NCI-H1105 (cell line): ENCODE measurements at places on chromosomes 6 and 20.

DNA sequence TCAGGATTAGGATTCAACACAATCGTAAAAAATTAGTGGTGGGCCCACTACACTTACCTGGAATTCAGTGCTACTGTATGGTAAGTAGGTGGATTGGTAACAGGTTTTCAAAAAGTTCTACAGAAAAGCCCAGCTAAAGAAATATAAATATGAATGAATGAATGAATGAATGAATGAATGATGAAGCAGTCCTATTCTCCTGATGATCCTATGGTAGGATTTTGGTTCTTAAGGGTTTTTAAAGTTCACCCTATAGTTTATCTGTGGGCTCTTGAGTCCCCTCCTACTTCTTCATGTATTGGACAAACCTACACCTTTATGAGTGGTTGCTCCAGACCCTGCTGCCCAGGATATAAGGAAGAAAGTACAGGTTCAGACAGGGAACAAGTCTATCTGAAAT, 89.5 kb upstream of the HEY2 start:
- no peak for DNase-seq

DNA sequence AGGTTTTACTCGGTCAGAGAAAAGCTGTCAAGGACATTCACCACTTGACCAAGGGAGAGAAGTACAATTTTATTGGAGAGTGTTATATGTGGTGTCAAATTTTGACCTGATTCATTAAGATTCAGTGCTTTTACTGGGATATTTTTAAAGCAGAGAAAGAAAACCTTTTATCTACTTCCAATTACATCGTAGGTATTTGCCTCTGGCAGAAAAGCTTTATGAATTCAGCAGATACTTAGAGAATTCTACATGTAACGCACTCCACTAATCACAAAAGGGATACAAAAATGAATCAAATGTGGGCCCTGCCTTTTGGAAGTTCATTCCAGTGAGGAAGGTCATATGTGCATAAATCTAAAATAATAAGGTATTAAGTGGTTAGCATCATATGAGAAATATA, 133.7 kb downstream of the STXBP5 start:
- DNase-seq: no peak

GRCh38 chr6:169950558-169950957, 199.1 kb downstream of the ERMARD start:
- DNase-seq: peak; percentile 58

DNA sequence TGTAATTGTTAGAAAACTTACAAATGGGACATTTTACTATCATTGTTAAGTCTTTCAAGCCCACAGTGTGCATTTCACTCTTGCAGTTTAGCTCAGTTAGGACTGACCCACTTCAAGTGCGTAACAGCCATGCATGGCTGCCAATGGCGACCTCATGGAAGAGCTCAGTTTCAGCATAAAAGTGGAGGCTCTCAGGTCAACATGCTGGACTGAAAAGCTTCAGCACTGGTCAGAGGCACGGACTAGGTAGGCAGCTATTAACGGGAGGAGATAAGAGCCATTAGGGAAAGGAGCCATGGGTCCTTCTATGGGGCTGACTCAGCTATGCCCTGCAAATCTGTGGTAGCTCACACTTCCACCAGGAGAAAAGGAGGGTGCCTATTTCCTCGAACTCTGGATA, 101.8 kb downstream of the TTLL2 start:
- DNase-seq: no peak

GRCh38 chr6:72631480-72631879, 9.6 kb downstream of the KCNQ5 start:
- no peak for DNase-seq

DNA sequence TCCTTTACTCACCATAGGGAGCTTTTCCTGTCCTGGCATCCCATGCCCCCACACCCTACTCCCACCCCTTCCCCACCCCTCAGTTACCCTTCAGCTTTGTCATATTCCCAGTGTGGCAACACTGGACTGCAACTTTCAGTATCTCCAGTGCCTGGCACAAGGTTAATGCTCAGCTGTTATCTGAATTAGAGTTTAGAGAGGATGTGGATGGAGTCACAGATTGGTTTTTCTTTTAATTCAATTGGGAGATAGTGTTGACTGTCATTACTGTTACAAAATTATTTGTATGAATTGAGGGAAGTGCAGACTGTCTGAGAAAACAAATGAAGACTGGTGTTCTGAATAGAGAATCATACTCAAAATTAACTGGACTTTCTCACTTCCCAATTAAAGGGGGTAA, 89.9 kb downstream of the TULP4 start:
- no peak for DNase-seq

DNA sequence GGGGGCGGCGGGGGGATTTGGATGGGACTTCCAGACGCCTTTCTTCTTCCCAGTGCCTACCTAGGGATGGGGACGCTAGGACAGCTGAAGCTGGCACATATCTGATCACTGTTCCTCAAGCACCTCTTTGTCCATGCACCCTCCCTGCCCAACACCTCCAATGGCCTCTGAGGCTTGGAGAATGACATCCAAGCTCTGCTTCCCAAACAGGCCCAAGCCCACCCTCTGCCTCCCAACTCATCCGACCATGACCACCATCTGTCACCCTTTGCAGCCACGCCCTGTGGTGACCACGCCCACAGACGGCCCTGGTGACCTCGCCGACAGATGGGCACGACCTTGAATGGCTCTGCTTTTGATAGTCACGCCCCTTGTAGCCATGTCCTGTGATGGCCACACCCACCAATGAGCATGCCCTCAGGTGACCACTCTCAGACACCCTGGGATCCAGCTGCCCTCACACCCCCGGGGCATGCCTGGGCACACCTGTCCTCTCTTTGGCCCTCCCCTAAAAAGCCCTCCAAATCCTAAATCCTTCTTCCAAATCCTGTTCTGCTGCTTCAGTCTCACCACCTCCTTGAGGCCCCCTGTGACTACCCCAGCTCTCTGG, 51.0 kb downstream of the SSR1 start:
- DNase-seq: peak; percentile 42

- no peak for DNase-seq
Observed at GRCh38 chr6:113050979-113051378, 703.8 kb downstream of the RFPL4B start.

DNA sequence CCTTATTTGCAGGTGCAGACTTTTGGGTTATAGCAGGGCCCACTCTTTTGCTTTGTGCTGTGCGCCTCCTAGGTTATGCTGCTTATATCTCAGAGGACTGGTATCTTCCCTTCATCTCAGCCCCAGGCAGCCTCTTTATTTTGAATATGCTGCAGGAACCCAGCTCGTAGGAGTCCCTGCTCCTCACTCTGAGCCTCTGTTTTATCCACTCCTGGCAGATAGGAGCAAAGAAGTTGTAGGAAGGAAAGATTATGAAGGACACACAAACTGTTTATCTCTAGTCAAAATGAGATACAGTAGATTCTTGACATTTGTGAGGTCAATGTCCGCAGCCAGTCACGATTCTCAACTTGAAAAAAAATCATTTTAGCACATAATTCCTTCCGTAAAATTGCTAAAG, 15.6 kb downstream of the L3MBTL3 start:
- no peak for DNase-seq

- no peak for DNase-seq
Observed at GRCh38 chr6:22112461-22112860, 184.4 kb downstream of the PRL start.

- DNase-seq: no peak
Observed at GRCh38 chr6:116073765-116074440, 13.2 kb upstream of the FRK start.

- DNase-seq: no peak
Observed at GRCh38 chr20:44180814-44181213, 6.2 kb downstream of the JPH2 start.

GRCh38 chr6:54646069-54646950, 200.3 kb upstream of the FAM83B start:
- no peak for DNase-seq

DNA sequence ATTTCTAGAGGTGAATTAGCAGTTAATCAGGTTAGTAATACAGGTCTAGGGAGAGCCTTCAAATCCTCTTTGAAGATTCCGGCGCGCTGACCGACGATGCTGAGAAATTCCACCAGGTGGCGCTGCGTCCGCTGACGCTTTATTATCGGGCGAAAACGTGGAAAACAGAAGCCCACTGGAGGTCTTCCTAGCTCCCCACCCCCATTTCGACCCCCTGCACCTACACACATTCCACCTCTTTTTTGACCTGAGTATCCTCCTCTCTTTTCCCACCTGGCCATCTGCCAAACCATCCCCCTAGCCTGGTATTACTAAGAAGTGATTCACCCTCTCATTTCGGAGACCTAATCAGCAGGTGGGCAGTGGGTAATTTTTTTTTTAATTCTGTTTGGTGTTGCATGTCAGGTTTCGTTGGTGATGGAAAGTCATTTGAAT, 65.4 kb upstream of the RIN2 start:
- DNase-seq: peak; percentile 9

GRCh38 chr6:112606656-112607435, 259.7 kb downstream of the RFPL4B start:
- DNase-seq: no peak

DNA sequence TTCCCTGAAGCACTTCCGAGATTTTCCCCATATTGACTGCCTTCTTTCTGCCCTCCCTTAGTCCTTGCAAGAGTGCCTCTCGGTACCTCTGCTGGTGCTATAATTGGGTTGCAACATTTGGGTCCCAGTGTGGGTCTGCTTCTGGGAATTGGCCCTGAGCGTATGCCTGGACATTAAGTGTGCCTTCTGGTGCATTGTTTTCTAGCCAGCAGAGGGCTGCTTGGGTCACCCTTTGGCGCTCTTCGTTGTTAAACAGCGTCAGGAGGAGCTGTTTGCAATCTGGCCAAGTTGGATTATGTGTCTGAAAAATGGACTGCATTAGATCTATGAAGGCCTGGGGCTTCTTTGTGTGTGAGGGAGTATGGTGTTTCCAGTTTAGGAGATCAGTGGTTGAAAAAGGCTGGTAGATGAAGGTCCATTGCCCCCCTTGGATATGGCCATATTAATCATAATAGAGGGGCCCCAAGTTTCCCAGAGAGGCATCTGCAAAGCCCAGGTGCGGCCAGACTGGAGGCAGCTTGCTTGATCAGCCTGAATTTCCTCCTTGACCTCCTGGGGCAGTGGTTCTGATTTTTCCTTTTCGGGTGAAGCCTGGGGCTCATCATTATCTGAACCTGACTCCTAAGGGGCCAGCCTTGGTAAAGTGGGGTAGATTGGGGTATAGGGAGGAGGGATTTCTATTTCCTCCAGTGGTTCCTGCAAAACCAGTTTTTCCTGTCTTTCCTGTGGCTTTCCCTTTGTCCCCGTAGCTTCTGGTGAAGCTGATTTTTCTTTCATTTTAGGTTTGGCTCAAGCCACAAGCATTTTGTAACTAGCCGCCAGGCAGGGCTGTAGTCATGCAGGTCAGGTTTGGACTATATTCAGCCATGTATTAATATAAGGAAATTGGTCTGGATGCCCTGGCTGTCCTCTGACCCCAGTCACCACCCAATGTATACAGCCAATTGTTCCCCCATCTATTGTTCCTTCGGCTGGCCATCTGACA, 85.4 kb upstream of the GPR6 start:
- DNase-seq: peak; percentile 49

GRCh38 chr6:144588697-144589325, 303.7 kb downstream of the UTRN start:
- no peak for DNase-seq

DNA sequence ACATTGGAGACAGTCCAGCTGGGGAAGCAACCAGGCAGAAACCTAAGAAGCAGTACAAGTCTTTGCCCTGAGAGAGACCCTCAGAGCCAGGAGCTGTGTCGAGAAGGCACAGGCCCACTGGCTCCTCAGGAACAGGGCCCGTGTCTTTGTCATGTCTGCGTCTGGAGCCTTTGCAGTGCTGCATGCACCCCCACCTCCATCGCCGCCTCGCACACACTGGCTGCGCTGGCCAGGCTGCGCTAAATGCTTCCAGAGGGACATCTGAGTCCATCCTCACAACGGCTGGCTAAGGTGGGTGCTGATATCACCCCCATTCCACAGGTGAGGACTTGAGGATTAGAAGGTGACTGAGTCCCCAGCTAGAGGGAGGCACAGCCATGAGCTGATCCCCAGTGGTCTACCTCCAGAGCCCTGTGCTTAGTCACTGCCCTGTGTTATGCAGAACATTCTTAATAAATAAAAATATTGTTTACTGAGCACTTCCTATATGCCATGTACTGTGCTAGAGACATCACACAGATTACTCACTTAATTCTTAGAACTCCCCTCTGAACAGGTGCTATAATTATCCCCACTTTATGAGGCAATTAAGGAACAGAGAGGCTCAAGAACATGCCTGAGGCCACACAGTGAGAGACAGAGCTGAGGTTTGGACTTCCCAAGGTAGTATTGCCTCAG, 27.6 kb downstream of the GABRR2 start:
- DNase-seq: no peak

- DNase-seq: no peak
Observed at GRCh38 chr6:167984144-167984719, 13.2 kb upstream of the KIF25 start.

DNA sequence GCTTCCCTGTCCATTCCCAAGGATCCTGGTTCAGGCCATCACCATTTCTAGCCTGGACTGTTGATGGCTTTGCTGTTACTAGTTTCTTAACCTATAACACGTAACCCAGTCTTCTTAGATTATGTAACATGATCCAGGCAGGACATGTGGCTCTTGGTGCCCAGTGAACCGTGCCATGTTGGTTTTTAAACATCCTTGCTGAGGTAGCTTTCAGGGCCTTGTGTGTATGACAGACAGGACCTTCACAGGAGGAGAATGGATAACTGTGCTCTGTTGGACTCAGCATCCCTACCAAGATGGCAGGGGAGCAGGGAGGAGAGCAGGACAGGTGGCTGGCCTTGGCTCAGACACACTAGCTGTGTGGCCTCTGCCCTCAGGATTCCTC, 46.8 kb downstream of the PANK2 start:
- DNase-seq: no peak

- DNase-seq: no peak
Observed at GRCh38 chr6:11584244-11584643, 46.7 kb downstream of the TMEM170B start.

DNA sequence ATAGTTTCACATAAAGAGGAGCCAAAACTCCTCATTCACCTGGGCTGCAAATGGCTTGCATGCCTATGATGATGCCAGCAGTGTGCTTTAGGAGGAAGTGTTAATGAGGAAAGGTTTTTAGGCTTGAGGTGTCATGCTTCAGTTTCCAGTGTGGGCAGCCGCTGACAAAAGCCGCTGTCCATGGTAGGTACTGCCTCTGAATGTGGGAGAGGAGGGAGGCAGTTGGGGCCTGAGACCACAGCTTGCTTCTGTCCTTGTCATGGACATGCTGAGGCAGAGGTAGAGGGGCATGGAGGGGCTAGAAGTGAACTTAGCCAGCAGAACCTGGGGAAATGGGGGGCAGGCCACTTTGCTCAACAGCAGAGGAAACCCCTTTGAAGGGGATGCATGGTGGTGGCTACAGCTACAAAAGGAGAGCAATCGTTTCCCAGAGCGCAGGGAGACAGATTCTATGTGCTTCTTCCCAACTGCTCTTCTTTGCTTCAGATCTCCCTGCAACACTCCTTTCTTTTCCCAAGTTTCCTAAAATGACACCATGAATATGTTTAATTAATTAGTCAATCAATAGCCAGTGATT, 372.1 kb upstream of the CNR1 start:
- no peak for DNase-seq

DNA sequence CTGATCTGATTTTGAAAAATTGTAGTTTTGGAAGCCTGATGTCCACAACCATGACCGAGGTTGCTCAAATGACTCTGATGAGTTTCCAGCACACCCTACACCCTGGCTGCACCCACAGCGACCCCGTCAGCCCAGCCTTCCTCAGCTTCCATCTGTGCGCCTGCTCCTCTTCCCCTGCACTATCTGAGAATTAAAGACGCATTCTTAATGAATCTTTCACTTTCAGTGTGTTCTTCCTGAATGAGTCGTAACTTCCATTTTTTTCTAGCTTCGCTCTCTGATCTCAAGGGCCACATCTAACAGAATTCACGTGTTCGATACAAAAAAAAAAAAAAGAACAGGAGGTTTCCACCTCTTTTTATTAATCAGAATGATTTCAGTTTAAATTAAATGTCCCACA, 21.3 kb upstream of the RREB1 start:
- no peak for DNase-seq
